ENCODE measurements at places on chromosomes 7 and 10. TPM values are rescaled to one million over a fixed set of nuclear protein-coding genes. Genes with fewer than 3 reads are reported as not detected.

DNA sequence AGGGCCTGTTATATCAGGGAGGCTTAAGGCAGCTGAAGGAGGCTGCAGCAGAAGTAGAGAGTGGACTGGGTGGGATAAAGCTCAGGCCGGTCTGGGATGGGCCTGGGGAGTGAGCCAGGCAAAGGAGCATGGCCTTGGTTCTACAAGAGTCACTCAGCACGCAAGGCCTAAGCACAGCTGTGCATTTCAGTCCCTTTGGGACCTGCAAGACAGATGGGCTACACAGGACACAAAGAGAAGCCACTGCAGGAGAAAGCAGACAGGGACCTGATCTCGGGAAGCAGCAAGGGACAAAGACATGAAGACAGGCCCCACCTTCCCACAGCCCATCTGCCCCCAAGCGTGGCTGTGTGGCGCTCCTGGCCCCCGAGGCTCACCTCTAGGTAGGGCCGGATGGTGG, 29.4 kb downstream of the RRP12 start:
- no peak for DNase-seq

The TMEM213 gene
- total RNA-seq, result not detected

DNA sequence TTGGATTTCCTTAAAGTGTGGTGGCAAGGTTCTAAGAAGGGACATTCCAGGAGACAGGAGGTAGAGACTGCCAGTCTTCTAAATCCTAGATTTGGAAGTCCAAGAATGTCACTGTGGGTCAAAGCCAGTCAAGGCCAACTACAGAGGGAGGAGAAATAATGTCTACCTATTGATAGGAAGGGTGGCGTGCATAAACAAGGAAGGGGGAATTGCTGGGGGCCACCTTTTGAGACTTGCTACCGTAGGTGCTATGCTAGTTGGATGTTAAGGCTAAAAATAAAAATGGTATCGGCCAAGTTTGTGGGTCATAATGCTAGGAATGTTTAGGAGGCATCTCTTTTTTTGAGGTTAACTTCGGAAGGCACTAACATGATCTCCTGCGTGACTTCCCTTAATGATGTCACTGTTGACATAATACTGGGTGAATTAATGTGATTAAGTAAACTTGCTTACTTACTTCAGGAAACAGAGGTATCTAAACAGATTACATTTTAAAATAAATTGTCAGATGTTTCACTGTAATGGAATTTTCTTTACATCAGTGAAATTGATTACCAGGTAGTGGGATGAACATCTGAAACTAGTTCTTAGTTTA, 4.8 kb downstream of the BTRC start:
- peak; percentile 95 for DNase-seq

DNA sequence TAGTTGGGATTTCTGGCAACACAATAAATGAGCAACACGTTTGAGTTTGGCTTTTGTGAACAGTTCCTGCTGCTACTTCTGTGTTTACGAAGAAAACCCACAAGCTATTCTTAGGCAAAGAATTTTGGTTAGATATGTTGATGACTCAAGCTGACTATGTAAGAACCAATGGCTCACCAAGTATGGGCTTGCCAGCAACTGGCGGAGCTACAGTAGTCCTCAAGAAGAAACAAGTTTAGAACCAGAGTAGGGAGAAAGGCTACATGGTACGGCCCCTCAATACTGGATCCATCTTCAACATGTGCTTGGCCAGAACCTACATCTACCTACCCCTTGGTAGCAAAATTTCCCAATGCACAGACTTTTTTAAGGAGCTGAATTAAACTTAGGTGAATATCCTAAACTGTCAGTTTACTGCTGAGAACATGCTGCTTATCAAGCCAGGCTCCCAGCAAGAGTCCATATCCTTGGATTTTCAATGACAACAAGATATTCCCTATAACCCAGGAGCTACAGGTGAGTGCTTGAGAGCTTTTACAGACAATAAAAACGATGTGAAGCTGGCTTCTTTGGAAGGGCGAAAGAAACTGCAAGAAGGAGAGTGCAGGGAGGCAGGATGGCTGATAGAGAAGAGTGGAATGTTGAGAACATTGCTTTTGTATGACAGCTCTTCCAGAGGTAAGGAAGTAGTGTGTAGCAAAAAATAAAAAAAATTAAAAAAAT, 74.3 kb upstream of the ASAH2 start:
- peak; percentile 98 for DNase-seq

- peak; percentile 28 for DNase-seq
Measured at GRCh38 chr10:24483701-24484100, 240.0 kb downstream of the ARHGAP21 start.

DNA sequence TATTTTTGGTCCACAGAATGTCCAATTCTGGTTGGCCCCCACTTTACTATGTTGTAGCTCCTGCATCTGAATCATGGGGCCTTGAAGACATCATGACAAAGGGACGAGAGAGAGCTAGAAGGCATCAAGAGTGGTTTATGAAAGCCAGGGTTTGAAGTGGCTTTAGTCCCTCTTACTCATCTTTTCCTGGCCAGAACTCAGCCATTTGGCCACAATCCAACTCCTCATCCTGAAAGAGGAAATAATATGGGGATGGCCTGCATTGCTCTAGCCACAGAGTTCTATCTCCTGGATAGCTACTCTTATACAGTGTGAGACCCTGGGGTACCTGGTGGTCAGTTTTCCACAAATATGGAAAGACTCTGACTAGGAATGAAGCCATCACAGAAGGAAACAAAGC, 418.9 kb downstream of the XPNPEP1 start:
- no peak for DNase-seq

DNA sequence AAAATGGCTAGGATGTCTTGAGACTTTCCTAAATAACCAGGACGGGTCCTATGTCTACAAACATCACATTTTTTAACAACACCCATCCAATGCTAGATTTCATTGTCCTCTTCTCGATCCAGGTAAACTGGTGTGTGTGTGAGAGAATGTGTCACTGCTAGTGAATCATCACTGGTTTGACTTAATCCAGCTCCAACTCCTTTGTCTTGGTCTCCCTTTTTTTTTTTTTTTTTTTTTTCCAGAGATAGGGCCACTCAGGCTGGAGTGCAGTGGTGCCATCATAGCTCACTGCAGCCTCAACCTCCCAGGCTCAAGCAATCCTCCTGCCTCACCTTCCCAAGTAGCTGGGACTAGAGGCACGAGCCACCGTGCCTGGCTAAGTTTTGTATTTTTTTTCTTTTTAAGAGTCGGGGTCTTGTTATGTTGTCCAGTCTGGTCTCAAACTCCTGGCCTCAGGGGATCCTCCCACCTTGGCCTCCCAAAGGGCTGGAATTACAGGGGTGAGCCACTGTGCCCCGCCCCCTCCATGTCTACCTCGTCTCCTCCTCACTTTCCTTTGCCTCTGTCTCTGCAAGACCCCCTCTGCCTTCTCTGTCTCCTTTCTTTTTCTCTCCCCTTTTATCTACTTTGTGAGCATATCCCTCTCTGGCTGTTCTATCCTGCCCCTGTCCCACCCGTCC, 2.2 kb upstream of the UFSP1 start:
- peak; percentile 34 for DNase-seq

DNA sequence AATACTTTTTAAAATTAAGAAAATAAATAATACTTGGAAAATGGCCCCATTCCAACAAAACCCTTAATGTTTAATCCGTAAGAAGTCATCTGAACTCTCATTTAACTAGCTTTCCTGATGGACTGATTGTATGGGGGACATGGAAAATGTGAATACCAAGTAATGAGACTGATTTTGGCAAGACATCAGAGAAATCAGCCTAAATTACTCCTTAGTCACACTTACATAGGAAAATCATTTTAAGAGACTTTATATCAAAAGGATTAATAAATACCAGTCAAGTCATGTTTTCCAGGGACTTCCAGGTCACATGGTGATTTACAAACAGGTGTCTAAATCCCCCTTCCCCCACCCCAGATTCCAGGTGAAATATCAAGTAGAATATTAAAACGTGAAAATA, 58.2 kb downstream of the GRM8 start:
- no peak for DNase-seq

GRCh38 chr10:71045936-71046335, 157.6 kb upstream of the PCBD1 start:
- DNase-seq, result no peak

The MCU gene
- total RNA-seq, result 36.2 TPM

The RET gene
- 0.18 TPM for total RNA-seq

The HPS1 gene
- 15.8 TPM for total RNA-seq

- no peak for DNase-seq
Measured at GRCh38 chr7:36879021-36879420, 154.7 kb upstream of the AOAH start.
